H1 (cell line): ENCODE measurements at places on chromosomes 4 and X. TPM values are rescaled to one million over a fixed set of nuclear protein-coding genes. Genes with fewer than 3 reads are reported as not detected.

HMGN5 gene
- 20.4 and 23.9 TPM in 2 replicates for total RNA-seq

CT55 gene
- not detected in 2 replicates for total RNA-seq

SMIM10L2A gene
- total RNA-seq = 5.0 TPM in 2 replicates

IRAK1 gene
- 41.7 and 47.2 TPM in 2 replicates for total RNA-seq

DDX53 gene
- total RNA-seq = not detected in 2 replicates

MAGED2 gene
- 120 and 125 TPM in 2 replicates for total RNA-seq

RNF150 gene
- 4.8 and 6.3 TPM in 2 replicates for total RNA-seq

MMGT1 gene
- 19.1 and 20.5 TPM in 2 replicates for total RNA-seq

ZBED1 gene
- total RNA-seq = 45.8 and 46.4 TPM in 2 replicates

DNA sequence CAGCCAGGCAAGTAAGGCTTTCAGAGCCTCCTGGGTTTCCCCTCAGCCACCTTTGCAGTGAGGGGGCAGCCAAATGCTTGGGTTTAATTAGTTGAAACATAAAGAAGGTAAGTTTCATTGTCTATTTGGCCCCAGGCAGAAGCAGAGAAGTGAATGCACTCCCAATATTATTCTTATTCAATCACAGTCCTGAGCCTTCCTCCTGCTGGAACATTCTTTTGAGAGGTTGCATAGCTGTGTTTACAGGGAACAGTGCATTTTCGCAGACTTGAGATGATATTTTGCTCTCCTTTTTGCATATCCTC lies 13.9 kb downstream of the SLC2A9 start:
- no peak for DNase-seq

GRCh38 chr4:185721190-185722028 lies 90.6 kb downstream of the SORBS2 start:
- no peak for DNase-seq

- no peak for DNase-seq
Observed at GRCh38 chr4:48974979-48975640, 11.0 kb upstream of the CWH43 start.

GRCh38 chr4:152372444-152372843 lies 163.4 kb downstream of the FBXW7 start:
- no peak for DNase-seq

GRCh38 chrX:69543572-69543971 lies 39.4 kb downstream of the NALF2 start:
- no peak for DNase-seq

- DNase-seq = no peak
Observed at GRCh38 chr4:160562661-160563060, 1459.8 kb downstream of the RAPGEF2 start.

DNA sequence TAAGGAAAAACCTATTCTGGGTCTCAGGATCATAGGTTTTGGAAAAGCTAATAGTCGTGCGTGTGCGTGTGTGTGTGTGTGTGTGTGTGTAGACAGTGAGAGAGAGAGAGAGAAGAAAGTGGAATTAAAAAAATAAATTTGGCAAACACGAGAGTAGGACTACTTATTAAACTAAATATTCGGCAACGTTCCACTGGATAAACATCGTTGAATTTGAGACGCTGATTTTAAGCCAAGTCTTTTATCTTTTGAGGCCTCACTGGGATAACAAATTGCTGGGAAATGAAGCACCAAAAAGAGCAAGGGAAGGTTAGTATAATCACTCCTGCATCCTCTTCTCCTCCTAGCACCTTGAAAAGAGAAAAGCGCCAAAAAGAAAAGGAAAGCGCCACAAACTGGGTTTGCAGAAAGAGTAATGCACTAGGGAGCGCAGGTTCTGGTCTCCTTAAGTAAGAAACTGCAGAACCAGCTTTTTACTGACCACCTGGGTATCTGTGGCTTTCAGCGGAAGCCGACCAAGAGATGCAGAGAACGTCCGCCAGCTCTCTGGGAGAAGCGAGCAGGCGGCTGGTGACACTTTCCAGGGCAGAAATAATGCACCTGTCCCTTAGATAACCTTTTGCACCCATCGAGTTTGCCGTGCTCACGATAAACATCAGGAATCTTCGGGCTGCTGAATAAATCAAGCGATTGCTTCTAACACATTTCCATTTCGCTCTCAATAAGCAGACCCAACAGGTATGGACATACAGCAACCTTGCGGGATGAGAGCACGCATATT lies 3.4 kb downstream of the ATOH1 start:
- DNase-seq = no peak

DNA sequence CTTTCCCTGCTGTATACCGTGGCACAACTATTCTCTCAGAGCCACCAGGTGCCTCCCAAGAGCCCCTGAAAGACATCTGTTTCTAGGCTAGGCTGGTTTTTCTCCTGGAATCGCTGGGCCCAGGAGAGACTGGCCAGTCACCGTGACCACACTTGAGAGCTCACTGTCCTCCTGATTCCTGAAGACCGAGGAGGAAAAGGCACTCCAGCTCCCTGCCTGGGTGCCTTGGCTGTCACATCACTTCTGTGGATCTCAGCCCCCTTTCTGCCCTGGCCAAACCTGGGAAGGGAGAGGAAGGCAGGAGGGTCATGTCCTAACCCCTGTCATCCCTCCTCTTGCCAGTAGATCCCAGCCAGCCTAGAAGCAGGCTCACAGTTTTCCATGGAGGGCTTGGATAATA lies 54.7 kb upstream of the LAS1L start:
- no peak for DNase-seq

- no peak for DNase-seq
Observed at GRCh38 chrX:105969487-105969886, 69.0 kb downstream of the SERPINA7 start.

GRCh38 chr4:115944146-115944905 lies 830.9 kb upstream of the NDST4 start:
- no peak for DNase-seq

DNA sequence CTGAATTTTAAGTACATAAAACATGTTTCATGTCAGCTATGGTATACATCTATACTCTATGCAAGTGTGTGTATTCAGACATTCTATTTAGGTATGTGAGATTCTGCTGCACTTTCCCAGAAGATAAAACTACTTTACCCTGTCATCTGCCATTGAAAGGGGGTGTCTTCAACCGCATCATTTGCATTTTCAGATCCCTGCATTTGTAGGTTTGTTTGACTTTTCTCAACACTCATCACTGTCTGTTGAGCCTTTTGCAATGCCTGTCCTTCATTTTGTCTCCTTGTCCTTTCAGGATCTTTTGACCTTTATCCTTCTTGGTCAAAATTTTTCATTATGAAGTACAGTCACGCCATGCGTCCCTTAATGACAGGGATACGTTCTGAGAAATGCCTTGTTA lies 103.5 kb downstream of the TMA16 start:
- no peak for DNase-seq

- no peak for DNase-seq
Observed at GRCh38 chrX:24259544-24260240, 54.2 kb downstream of the SUPT20HL2 start.

DNA sequence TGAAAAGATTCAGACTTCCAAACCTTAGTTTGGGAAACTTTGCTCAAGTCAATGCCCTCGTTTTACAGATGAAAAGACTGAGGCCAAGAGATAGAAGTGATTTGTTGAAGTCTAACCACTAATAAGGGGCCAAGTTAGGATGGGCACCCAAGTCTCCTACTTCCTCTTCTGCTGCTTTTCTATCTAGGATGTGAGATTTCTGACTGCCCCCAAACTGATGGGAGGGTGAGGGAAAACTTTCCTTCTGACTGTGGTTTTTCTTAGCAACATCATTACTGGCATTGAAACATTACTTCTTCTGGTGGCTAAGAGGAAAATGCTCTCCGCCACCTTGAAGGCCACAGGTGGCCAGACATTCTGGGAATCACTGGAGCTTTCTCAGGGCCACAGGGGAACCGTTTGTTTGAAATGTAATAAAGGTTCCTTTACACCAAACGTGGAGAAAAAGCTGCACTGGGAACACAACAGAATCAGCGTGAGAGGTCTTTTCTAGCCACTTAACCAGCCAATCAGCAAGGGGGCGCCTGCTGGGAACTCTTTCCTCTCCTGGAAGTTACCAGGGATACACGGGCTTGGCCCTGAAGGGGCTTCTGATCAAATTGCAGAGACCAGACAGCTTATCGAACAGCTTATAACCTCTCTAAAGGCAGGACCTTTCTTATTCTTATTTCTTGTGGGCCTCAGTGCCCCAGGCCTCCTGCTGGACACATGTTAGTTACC lies 115.9 kb upstream of the TEX13D start:
- DNase-seq = no peak

DNA sequence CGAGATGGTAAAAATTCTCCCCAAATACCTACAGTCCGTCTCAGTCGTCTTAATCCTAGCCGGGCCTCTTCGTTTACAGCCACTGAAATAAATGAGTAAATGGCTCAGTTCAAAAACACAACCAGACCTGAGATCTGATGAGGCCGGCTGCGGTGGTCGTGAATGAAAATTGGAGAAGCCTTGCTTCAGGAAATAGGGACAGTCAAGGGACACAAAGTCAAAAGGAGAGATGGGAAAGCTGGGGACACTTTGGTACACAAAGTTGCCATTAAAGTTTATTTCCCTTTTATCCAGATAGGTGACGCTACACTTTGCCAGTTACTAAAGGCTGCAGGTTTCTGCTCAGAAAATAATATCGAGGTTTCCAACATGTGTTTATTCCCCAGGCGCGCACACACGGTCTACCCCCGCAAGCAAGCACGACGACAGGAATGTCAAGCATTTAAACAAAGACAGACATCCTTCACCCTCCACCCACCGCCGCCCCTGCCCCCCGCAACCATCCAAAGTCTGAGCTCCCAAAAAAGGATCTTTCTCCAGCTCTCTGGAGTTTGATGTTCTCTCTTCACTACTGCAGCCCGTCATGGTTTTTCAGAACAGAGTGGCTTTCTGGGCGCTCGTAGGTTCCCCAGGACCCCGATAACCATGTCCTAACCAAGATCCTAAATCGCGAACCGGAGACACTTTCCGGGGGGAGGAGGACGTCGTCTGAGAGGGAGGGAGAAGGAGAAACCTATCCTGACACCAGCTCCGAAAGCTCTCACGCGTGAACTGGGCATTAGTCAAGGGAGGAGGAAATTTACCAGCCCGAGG lies 1.3 kb upstream of the PCDH7 start:
- no peak for DNase-seq

- no peak for DNase-seq
Observed at GRCh38 chr4:141028024-141028529, 105.2 kb downstream of the RNF150 start.

DNA sequence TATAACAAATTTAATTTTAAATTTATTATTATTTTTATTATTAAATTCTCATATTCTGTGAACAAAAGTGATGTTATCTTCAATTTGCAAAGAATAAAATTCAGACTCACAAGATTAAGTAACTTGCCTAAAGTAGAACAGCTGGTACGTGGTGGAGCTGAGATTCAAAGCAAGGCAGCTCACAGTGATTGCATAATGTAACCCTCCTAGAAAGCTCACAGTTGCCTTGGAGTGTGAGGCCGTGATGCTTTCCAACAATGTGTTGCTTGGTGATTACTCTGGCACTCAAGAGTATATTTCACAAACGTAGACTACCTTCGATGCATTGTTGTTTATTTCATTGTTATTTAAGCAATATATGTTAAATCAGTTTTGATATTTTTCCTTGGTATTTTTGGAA lies 1039.2 kb upstream of the PABPC4L start:
- no peak for DNase-seq

GRCh38 chr4:123955167-123955800 lies 558.7 kb downstream of the SPRY1 start:
- DNase-seq = no peak

DNA sequence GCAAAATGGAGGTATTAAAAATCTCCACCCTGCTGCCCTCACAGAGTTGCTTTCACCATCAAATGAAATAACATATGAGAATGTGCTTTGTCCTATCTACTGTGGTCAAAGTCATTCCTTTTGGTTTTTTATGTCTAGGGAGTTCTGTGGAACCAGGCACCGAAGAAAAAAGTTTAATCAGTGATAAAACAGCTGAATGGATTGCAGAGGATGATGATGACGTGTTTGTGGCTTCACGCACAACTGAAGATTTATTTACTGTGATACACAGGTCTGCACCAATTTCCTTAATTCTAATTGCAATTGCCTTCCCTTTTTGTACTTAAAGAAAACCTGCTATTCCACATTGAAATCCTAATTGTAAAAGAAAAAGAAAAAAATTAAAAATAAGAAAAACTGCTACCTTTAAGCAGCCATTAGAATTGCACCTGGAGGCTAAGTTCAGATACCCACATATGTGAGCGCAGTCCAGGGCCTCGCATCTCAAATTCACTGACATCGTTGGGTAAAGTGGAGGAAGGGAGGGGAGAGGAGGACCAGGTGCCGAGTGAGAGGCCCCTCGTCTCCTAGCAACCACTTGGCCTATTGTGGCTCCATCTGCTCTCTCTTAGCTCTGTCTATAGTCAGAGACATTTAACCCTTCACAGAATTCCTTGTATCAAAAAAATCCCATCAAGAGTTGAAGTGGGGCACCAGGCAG lies 10.5 kb upstream of the RTL5 start:
- no peak for DNase-seq

DNA sequence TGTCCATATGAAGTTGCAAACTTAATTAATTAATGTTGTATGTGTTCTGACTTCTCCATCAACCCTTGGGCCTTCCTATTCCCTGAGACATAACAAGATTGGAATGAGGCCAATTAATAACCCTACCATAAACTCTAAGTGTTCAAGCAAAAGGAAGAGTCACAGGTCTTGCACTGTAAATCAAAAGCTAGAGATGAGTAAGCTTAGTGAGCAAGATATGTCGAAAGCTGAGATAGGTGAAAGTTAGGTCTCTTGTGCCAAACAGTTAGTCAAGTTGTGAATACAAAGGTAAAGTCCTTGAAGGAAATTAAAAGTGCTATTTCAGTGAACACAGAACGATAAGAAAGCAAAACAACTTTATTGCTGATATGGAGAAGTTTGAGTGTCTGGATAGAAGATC lies 58.2 kb upstream of the GPRIN3 start:
- DNase-seq = no peak

GRCh38 chr4:40395166-40395900 lies 60.2 kb downstream of the CHRNA9 start:
- no peak for DNase-seq

- peak; percentile 54 for DNase-seq
Observed at GRCh38 chr4:117084866-117085701, at the start of gene TRAM1L1. TRAM1L1 (minus strand) TSS chr4:117085576; CDS start chr4:117085393, 183 bp downstream.

DNA sequence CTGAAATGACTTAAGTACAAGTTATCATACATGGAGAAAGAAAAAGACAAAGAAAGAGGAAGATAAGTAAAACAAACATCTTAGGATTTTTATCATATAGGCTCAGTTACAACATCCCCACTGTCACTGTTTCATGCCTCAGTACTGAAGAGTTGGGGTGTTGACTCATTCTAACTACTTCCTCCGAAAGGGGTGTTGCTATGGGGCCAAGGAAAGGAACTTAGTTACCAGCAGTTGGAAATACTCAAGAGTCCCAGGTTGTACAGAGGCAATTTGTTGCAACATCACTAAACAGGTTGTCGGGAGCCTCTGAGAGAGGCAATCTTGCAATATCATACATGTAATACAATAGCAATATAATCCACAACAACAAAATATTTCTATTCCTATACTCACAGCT lies 1264.7 kb downstream of the PCDH7 start:
- DNase-seq = no peak

GRCh38 chr4:102586644-102587021 lies 85.5 kb downstream of the NFKB1 start:
- DNase-seq = no peak

- DNase-seq = no peak
Observed at GRCh38 chrX:25178555-25178954, 162.8 kb upstream of the ARX start.
